ENCODE measurements at places on chromosomes 16 and 17. TPM values are rescaled to one million over a fixed set of nuclear protein-coding genes. Genes with fewer than 3 reads are reported as not detected.

The TNS4 gene
- total RNA-seq, result 0.66 TPM

The ITGAX gene
- 1.4 TPM for total RNA-seq

The IGSF6 gene
- 0.16 TPM for total RNA-seq

The NETO2 gene
- total RNA-seq, result 2.4 TPM

GRCh38 chr17:18093616-18094408 is 6.1 kb downstream of the DRG2 start:
- peaks cover under 1% of the 10 kb centered on the region for H3K4me1 ChIP-seq
- H3K27ac ChIP-seq, result no peak overlapping the region
- DNase-seq, result no peak

- H3K27ac ChIP-seq, result no peak overlapping the region
- H3K27me3 ChIP-seq, result no peaks in the 10 kb centered on the region
- DNase-seq, result no peak
- no peaks in the 10 kb centered on the region for H3K4me1 ChIP-seq
These were observed 20.5 kb upstream of the SPACA3 start for GRCh38 chr17:32971171-32971570.

DNA sequence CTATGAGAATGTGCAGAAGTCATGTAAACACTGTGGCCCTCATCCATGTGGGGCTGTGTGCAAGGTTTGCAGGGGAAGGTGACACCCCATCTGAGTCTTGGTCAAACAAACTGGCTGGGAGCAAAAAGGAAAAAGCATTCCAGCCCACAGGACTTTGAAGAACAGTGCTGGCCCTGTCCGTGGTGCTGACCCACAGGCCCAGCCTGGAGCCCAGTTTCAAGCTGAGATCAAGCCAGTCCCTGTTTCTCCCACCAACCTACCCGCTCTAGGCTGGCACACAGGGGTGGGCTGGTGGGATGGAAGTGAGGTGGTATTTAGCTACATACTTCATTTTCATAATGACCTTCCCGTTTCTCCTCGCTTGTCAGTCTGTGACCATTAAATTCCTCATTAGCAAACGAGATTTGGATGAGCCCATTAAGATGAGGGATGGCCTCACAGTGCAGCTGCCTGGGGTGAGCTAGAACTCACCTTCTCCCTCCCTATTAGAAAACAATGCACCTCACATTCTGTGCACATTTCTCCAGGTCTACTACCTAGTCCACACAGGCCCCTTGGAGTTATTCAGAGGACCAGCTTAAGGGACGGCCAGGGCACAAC is 12.6 kb upstream of the RPL38 start:
- no peak for DNase-seq
- peaks cover 54% of the 10 kb centered on the region for H3K27me3 ChIP-seq
- no peaks in the 10 kb centered on the region for H3K4me1 ChIP-seq
- H3K27ac ChIP-seq, result no peak overlapping the region
- no peak overlapping the region for H3K4me3 ChIP-seq

GRCh38 chr17:74493331-74493833 is 26.9 kb downstream of the CD300A start:
- no peaks in the 10 kb centered on the region for H3K4me1 ChIP-seq
- no peak overlapping the region for H3K4me3 ChIP-seq
- H3K27ac ChIP-seq, result no peak overlapping the region
- peaks cover 3% of the 10 kb centered on the region for H3K27me3 ChIP-seq
